Ovary (tissue), 10 donors: ENCODE measurements at places on chromosomes 11 and 22.

GRCh38 chr11:26323837-26324236, 8.1 kb upstream of the ANO3 start:
- no peak for DNase-seq

GRCh38 chr22:37781434-37782059, 26.2 kb upstream of the GCAT start:
- DNase-seq = no peak

DNA sequence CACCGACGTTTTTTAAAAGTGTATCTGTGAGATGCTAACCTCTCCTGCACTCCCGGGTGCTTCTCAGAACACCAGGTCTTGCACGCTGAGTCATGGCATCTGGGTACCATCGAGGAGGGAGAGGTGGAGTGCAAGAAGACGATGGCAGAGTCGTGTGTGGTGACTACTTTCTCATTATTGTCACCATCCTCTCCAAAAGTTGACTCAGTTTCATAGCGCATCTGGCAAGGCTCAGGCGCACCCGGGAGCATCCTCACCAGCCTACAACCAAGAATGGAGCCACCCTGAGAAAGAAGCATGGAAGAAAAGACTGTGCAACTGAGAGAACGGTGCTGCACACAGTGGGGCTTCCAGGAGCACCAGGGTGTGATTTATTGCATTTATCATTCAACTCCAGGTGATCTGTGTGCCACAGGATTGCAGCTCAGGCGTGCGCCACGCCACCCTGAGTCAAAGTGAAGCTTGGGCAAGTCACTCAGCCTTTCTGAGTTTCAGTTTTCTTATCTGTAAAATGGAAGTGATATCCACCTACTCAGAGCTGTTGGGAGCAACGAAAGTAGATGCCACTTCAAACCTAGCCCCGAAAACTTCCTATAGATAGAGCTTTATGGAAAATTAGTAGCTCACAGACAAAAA, 65.4 kb downstream of the LINC01488 start:
- no peak for DNase-seq

- DNase-seq = no peak
Observed at GRCh38 chr11:1222491-1223345, at the start of gene MUC5B. Gene MUC5B (plus strand): TSS chr11:1223066. CDS start chr11:1223124, 58 bp downstream.

DNA sequence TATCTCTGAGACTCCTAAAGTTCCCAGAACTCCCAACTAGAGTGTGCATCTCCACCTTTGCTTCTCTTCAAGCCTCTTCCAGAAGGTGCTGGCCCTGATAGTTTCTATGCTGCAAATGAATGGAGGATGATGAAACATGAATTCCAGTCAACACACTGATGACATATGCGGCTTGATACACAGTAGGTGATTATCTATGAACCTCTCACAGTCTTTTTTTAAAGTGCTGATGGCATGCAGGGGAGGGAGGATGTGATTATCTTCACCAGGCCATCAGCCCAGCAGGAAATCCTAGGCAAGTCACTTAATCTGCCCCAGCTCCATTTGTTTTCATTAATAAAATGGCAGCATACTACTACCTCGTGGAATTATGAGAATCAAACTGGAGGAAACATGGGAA, 548.5 kb downstream of the SOX6 start:
- no peak for DNase-seq

- DNase-seq = no peak
Observed at GRCh38 chr11:93517041-93517440, 26.1 kb downstream of the SMCO4 start.

DNA sequence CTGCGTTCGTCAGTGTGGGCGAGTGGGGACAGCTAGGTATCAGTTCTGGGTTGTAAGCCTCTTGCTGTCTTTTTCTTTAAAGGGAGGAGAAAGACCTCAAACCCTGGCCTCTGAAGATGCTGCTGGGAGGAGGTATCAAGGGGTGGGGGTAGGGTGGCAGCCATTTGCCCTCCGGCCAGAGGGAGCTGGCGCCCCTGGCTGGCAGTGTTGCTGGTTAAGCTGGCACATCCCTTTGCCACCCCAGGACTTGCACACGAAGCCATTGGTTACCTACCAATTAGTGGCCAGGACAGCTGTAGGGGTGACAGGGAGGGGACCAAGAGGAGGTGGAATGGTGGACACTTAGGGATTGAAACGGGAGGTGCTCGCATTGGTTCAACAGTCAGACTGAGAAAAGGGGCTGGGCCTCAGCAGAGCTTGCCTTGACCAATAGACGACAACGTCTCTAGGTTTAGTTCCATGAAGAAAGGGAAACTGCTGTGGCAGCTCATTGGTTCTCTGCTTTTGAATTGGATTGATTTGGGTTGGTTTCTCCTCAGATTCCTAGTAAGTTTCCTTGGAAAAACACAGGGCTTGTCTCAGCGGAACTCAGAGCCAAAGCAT, 77.9 kb downstream of the ST3GAL4 start:
- DNase-seq = no peak
